ENCODE measurements at places on chromosomes 2 and 18.

DNA sequence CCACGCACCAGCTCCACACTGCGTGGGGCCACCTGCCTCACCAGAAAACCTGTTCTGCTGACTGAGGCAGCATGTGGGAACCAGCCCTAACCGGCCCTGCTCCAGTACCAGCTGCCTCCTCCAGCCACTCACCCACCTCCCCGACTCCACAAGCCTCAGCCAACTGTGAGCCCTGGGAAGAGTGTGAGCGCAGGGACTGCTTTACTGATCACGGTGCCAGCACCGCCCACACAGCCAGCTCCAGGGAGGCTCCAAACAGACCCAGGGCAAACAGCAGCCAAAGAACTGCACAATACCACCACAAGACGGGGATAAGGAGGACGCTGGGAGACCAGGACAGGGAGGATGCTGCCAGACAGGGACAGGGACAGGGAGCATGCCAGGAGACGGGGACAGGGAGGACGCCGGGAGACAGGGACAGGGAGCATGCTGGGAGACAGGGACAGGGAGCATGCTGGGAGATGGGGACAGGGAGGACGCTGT, 28.4 kb downstream of the EIPR1 start:
- no peak for DNase-seq

DNA sequence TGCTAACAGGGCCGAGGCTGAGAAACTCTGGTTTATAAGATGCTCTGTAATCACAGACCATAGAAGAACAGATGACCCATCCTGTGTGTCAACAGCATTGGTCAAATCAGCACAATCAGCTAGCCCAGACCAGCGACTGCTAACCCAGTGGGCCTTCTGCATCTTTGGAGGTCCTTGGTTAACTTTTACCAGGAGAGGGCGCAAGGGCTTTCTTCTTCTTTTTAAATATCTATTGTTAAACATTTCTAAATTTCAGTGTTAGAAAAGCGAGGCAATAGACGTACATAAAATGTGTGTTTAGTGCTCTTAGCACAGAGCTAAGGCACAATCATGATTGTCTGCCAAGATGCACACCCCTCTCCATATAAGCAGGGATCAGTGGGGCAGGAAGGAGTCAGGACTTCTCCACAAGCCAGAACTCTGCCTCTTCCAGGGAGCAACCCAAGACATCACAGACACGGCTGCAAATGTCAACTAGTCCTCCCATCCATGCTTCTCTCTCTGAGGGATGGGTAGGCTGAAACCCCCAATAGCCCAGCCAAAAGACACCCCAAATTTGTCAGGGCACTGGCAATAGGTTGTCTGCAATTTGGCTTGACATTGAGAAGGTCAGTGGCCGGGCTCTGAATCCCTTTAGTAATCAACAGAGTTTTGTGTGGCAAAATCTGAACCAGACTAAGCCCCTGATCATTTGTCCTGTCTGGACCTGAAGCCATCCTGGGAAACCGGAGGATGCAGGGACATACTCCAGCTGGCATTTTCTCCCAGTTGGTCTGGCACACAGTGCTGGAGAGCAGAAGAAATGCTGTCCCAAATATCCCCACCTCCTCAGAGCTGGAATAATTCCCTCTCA, 188.2 kb downstream of the BCL2 start:
- peak; percentile 39 for DNase-seq

- no peak for DNase-seq
Measured at GRCh38 chr2:120378605-120379004, 32.7 kb downstream of the INHBB start.

DNA sequence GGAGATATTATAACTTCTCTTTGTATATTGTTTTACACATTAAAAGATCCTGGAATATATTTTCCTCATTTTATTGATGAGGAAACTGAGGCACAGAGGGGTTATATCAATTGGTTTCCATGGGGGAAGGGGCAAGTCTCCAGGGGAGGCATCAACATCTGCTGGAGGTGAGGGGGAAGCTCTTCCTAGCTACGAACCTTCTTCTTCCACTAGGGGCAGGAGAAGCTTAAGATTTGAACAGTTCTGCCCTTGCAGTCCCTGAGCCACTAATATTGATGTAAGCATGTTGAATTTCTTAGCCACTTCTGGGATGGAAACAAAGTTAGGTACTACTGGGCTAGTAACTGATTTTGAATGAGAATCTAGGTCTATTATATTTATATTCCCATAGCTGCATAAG, 140.1 kb upstream of the AQP4 start:
- no peak for DNase-seq

GRCh38 chr2:43132683-43133301, 93.6 kb downstream of the ZFP36L2 start:
- no peak for DNase-seq

DNA sequence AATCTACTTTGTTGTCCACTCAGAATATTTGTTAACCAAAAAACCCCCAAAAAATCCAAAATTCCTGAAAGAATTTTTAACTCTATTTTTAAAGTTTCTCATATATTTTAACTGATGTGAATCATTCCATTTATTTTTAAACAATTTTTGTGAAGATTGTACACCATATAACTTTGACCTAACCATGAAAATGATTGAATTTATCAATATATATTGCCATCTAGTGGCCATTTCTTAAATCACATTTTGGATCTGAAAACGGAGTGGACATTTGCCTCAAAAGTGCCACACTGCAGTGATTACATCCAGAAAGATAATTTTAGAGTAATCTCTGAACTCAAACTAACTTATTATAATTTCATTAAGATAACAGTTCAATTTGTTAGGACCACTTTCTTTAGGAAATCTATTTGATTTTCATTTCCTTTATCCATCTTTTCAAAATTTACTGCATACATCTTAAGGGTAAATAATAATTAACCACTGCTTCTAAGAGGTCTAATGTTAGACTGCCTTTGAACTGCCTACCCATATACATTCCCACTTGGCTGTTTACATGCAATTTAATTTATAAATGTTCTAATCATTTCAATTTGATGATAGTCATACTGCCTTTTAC, 71.1 kb downstream of the DSC3 start:
- DNase-seq: no peak

- no peak for DNase-seq
Measured at GRCh38 chr2:127407661-127408003, 10.6 kb upstream of the PROC start.

GRCh38 chr2:10588931-10589330, 100.8 kb downstream of the NOL10 start:
- no peak for DNase-seq

All from stimulated activated CD8-positive, alpha-beta memory T cell treated with anti-CD3 and anti-CD28 coated beads, Interleukin-4, amount 100 ng/mL, for 1 hour (primary cell).